ENCODE measurements at places on chromosomes 5 and 9.

DNA sequence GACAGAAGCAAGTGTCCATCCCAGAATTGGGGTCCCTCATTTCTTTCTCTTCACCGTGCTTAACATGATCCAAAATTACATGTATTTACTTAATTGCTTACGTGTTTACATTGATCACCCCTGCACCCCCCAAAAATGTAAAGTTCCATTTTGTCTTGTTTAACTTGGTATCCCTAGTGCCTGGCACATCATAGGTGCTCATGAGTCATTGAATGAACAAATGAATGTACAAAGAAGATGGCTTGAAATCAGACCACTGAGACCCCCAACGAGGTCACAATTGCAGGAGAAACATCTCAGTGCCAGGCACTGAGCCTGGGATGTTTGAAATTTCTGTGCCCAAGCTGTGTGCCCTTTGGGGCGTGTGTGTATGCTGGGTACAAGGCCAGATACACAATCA is 45.2 kb upstream of the NDFIP1 start:
- DNase-seq, result no peak

DNA sequence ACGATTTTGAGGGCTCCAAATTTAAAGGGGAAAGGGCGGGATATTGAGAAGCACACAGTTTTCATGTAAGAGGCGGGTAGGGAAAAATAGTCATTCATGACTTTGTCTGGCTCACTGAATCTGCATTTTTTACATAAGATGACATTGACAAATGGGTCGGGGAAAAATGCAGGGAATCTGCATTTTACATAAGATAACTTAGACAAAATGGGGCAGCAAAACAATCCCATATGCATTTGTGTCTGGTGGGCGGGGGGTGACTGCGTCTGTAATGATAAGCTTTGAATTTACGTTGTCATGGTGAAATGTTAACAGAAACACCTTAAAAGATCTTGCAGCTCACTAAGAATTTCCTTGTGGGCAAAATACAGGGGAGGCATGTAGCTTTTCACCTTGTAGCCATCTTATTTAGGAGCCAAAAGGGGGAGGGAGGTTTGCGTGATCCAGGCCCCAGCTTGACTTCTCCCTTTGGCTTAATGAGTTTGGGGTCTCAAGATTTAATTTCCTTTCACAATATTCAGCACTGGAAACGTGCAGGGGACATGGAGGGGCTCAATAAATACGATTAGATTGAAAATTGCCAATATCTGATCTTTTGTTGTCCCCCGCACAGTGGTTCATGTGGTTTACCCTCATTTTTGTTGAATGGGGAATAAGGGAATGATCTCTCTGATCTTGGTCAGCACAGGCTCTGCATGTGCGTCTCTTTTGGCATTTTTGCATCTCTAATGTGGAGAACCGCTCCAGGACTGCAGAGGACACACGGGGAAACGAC is 41.1 kb upstream of the GADD45G start:
- DNase-seq, result no peak

GRCh38 chr9:21815643-21816042 is 13.2 kb downstream of the MTAP start:
- DNase-seq, result no peak

- peak; percentile 76 for DNase-seq
These were observed 46.8 kb upstream of the HAND1 start for GRCh38 chr5:154524859-154525258.

DNA sequence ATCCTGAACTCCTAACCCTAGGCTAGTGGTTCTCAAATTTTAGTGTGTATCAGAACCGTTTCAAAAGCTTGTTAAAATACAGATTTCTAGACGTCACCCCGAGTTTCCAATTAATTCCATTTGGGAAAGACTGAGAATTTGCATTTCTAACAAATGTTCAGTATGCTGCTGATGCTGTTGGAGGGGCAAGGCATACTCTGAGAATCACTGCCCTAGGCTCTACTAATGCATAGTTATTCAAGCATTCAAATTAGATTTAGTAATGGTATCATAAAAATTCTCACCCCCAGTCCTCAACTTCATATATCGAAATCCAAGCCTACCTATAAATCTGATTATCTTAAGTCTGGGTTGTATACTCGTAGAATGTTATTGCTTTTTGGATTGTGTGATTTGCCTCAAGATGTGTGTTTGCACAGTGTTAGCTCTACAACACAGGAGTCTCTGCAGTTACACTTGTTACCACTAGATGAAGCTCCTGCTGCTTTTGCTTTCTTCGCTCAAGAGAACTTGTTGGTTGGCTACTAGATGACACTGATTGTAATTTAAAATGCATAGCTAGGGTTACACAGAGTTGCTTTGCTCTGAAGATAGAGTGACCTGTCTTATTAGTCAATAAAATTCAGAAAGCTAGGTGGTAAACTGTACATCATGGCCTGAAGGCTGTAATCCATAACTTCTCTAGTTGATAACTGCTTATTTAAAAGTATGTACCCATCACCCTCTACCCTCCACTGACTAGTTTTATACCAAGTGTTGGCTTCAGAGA is 7.5 kb upstream of the ERAP2 start:
- DNase-seq, result no peak
